Activated CD4-positive, alpha-beta T cell treated with anti-CD3 and anti-CD28 coated beads, Interleukin-2, Interleukin-4, amounts not matched to agents 100 ng/mL and 50 ng/mL, durations not matched to agents 16 hours and 8 hours (primary cell): ENCODE measurements at places on chromosomes 2 and 18.
A peak's percentile ranks its signal among the peaks of the same experiment; 100 is the strongest.

DNA sequence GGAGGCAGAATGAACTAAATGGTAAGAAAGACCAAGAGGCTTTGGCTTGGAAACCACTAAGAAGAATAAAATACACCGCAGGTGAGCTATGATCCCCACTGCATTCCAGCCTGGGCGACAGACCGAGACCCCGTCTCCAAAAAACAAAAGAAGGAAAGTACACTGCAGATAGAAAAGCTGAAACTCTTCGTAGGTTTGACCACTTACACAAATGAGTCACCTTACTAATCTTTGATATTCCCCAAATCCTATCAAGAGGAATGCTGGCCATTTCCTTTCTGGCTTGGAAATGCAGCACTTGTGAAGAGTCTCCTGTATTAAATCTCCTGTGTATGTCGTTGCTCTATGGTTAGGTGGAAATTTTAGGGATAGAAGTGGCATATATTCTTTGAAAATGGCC lies 108.8 kb downstream of the MTCL1 start:
- no peak for DNase-seq

DNA sequence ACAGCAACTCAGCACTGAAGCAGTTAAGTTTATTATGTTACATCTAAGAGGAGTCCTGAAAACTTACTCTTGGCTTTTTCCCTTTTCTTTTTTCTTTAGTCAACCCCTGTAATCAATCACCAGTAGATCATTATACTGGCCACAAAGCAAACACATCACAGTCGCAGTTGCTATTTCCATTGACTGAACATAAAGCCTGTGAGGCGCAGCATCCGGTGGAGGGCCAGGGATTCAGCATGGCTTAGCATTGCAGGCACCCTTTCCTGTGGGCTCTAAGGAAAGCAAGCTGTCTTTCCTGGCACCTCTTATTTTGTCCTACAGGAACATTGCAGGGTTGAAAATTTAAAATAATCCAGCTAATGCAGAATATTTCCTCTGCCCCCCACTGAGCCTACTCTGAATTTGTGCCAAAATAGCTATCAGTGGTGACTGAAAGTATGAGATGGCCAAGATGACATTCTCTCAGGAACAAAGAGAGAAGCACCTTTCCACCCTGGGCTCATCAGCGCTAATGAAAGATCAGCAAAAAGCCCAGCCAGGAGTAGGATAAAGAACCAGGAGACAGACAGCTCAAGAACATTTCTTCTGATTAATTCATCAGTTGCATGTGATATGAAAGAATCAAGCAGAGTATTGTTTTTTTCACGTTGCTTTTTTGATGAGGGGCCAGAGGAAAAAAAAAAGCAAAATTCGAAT lies 85.3 kb upstream of the SULT1C3 start:
- no peak for DNase-seq

DNA sequence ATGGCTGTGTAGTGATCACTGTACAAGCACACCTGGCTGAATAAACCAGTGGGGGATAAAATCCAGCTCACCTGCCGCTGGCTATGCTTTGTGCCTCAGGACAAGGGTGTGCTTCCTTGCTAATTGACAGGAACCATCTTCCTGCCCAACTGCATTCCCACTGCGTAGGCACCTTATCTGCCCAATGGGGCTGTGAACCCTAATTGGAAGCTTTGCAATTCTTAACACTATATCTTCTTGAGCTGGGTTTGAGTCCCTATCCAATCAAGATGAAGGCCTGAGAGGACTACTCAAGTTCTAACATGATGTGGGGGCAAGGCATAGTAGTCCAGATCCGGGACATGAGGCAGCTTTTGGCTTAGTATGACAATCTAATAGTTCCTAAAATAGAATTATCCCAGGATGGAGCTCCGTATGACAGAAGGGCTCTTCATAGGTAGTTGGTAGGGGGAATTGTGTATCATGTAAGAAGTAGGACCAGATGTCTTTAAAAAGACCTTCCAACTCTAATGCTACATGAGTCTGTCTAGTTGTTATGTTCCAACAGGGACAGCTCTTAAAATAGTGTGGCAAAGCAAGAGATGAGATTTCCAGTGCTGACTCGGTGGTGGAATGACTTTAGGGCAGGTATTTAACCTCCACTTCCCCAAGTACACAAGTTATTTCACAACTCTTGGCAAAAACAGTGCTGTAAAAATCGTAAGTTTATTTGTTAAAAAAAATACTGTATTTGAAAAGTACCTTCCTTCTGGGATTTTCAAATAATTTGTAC lies 2.3 kb upstream of the TMEM150A start:
- no peak for DNase-seq

- DNase-seq, result no peak
These were observed 596.5 kb downstream of the BCL11A start for GRCh38 chr2:59956981-59957380.

- DNase-seq, result no peak
These were observed 98.9 kb upstream of the MAPRE2 start for GRCh38 chr18:34942276-34942675.

- DNase-seq, result no peak
These were observed 92.4 kb upstream of the ITGA6 start for GRCh38 chr2:172334988-172335387.

GRCh38 chr2:117726747-117727146 lies 87.7 kb upstream of the DDX18 start:
- no peak for DNase-seq

DNA sequence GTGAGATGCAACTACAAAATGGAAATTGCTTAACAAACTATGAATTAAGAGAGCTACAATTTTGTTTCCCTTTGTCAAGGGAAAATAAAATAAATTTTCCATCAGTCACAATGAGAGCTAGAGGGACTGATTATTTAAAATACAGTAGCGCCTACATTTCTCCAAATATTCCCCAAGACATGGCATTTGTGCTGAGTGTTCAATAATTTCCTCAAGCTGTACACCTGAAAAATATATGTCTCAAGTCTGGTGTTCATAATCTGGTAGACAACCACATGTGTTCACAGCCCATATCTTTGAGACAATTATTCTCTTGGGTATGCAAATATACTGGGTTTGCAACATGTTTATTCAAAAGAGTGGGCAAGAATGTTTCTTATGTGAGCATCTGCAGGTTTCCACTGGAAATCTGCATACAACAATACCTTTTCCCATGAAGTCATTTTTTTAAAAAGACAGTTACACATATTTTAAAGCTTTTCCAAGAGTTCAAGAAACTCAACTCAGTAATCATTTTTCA lies 240.1 kb upstream of the VRK2 start:
- no peak for DNase-seq

- DNase-seq, result no peak
These were observed 68.0 kb upstream of the RIOK3 start for GRCh38 chr18:23384778-23385736.

GRCh38 chr2:42238644-42239288 lies 69.6 kb downstream of the EML4 start:
- DNase-seq, result peak; percentile 44

- DNase-seq, result no peak
These were observed 324.6 kb downstream of the RBM43 start for GRCh38 chr2:150937030-150937429.

DNA sequence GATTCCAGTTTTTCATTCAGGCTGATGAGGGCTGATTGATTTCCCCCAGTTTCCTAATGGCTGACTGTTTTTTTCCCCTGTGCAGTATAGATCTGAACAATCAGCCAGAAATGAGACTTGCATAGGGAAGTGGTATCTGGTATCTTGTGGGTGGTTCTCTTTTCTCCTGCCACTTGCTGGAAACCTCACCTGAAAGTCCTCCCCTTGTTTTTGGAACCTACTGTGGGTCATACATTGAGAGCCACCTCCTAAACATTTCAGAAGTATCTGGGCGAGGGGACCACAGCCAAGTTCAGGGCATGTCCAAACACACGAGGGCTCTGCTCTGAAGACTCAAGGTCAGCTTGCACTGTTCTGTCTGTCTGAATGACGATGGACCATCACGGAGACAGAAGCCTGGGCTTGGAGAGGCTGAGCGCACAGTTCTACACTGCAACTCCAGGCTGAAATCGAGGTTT lies 19.3 kb downstream of the ALPK2 start:
- peak; percentile 72 for DNase-seq

DNA sequence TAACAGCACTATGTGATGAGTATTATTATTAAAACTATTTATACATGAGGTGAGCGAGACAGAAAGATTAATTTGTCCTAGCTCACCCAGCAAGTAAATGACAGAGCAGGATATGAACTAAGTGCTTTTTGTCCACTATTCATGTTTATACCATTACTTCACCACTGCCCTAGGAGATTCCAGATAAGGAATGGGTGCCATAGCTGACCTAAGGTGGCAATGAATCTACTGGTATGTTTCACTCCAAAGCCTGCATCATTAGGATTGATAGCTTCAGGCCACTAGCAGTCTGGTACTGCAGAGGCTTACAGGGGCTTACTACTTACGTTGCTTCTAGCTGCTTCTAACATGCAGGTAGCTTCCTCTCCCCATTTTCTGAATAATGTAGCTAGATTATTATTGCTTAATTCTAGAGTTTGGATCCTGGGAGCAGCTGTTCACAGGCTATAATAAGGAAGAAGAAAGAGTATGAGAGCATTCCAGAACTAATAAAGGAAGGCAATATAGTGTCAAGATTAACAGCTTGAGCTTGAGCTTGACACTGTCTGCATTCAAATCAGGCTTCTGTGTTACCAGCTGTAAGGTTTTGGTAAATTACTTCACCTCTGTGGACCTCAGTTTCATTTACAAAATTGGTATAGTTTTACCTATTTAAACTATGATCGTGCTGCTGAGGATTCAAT lies 153.7 kb downstream of the GALNT3 start:
- DNase-seq, result no peak

DNA sequence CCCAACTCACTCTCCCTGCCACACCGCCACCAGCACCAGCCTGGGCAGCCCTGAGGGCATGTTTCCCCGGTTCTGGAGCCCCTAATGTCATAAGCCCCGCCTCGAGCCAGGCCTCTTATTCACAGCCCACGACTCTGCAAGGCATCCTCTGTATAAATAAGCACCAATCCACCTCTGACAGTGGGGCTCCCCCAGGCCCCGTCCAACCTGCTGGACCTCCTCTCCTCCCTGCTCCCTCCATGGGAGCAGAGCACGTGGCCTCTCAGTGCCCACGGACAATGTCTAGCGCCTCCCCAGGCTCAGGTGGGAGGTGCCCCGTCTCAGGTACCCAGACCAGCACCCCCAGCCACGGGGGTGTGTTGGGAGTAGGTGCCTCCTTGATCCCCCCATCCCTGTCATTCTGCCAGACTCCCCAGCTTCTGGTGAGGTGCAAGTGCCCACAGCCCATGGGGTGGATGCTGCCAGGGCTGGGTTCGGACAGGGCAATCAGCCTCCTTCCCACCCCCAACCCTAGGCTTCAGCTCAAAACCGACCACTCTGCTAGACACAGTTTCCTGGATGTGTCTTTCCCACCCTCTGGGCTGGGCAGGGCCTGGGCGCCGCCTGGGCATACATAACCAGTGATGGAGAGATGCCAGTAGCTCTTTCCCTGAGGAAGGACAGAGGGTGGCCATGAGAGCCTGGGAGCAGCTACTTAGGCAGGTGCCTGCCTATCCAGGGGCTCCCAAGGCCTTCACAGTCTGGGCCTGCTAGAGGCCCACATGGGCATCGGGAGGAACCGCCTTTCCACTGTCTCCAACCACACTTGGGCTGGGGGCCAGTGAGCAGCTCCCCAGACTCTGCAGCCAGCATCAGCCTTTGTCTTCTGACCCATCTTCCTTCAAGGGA lies 1.6 kb upstream of the ADRA2B start:
- DNase-seq, result no peak

DNA sequence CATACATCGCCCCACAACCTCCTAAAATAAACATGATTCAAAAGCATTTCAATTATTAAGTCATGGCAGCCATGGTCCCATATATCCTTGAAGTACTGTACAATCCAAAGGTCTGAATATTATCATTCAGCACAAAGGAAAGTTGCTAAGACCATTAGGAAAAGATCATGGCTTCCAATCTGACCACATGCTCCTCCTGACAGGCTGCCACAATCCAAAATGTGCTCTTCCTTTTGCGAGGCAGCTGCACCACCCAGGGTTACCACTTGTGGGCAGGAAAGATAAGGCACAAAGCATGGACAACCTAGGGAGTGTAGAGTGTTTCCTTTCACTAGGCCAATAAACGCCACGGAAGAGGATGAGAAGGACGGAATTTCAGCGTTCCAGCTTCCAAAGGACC lies 5.4 kb downstream of the BOLA3 start:
- no peak for DNase-seq

- no peak for DNase-seq
These were observed 137.3 kb downstream of the DCDC2C start for GRCh38 chr2:3840611-3841155.

- DNase-seq, result no peak
These were observed 160.3 kb downstream of the VAPA start for GRCh38 chr18:10074110-10074509.

GRCh38 chr2:118878531-118879149 lies 31.2 kb upstream of the EN1 start:
- DNase-seq, result no peak

DNA sequence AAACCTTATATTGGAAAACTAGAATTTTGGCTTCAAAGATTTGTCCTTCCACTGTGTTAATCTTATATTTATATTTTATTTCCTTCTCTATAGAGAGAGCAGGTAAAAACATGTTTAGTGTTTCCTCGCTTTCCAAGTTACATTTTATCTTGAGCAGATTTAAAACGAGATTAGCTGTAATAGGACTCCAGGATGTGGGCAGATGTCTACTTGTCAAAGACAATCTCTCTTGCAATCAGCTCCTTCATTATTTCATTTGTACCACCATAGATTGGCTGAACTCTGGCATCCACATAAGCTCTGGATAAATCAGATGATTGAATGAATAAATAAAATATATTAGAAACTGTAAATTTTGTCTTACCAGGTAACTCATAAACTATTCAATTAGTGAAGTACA lies 17.5 kb upstream of the KANSL1L start:
- DNase-seq, result no peak

- DNase-seq, result no peak
These were observed 61.7 kb upstream of the NCK2 start for GRCh38 chr2:105683011-105683492.

DNA sequence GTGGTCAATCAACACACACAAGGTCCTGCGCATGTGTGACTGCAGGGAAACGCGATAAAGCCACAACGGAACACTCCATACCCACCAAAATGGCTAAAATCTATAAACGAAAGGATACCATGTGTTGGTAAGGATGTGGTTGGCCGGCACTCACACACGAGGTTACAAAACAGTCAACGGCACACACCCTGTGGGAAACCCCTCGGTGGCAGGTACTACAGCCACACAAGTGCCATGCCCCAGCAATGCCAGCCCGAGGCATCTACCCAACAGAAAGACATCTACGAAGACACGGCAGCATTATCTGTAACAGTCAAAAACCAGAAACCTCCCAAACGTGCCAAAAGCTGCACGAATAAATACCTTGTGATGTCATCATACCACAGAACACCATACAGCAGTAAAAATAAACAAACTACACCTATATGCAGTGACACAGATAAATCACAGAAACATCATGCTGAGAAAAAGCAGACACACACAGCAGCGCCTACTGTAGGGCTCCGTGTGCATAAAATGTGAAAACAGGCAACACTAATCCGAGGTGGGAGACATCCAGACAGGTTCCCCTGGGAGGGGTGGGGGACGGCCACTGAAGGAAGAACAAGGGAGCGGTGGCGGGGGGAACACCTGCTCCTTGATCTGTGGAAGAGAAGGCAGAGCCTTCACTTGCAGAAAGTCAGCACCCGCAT lies 36.7 kb downstream of the HDAC4 start:
- peak; percentile 28 for DNase-seq

GRCh38 chr2:217826520-217826919 lies 176.3 kb downstream of the TNS1 start:
- DNase-seq, result no peak
